ENCODE measurements at places on chromosomes 5 and 9.

DNA sequence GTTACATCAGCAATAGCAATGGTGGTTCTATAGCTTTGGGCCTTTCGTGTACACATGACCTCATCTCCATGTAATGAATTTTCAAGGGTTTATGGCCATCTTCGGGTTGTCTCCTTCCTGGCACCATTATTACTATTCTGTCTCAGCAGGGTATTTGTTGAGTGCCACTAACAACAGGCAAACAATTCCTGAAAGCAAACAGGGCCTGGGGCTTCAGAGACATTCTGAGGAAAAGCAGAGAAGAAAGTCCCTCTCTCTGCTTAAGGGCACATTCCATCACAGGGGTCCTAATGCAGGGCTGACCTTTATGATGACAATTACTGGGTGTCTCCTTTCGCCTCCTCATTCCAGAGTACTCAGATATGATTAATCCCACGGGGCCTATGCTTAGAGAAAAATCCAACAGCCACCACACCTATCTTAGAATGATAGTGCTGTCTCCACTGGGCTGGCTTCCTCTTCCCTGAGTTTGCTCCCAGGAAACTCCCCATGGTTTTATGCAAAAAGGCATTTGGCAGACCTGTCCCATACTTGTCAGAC, 540.2 kb upstream of the ZNF462 start:
- no peak for DNase-seq

- DNase-seq = no peak
Measured at GRCh38 chr5:172692981-172693380, 51.9 kb downstream of the NEURL1B start.

GRCh38 chr5:180821538-180821937, 18.9 kb upstream of the MGAT1 start:
- DNase-seq = no peak

- no peak for DNase-seq
Measured at GRCh38 chr9:31536471-31536870, 848.0 kb upstream of the ACO1 start.

DNA sequence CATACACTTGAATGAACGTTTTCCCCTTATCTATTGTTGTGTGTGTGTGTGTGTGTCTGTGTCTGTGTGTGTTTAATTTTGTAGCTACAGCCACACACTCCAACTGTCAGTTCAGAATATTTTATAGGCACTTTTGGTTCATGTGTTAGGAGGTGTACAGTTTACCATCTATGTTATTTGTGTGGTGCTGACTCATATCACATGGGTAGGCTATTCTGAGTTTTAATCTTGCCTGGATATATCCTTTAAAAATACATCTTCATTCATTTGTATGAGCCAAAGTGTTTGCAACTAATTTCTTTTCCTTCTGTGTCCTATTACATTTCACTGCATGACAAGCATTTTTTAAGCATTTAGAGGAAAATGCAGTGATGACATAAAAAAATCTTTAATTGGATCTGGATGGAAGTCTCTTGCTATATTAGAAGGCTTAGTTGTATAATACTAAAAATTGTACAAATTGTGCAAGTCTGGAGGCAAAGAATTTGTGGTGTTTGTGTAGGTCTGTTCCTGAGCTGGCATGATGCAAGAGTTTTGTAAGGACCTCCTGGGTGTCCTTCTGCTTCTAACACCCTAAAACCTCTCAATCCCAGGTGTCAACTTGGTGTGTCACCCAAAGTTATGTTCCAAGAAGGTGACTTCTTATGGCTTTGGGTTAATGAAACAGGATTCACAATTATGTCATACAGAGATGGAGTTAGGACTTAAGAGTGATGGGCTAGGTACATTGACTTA, 52.4 kb upstream of the HMHB1 start:
- no peak for DNase-seq

- no peak for DNase-seq
Measured at GRCh38 chr9:16659096-16659495, 211.4 kb downstream of the BNC2 start.

DNA sequence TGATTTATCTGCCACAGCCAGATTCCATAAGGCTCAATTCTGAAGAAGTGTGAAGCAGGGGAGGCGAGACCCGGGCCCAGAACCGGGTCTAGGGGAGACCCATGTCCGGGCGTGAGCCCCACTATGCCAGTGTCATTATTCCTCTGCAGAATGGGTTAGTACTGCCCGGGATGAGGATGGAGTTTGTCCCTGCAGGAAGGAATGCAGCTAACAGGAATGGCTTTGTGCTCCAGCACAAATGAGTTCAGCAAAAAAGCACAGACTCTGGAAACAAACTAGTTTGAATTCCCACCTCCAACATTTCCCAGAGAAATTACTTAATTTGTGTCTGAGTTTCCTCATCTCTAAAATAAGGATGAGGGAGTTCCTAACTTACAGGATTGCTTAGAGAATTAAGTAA, 202.9 kb downstream of the SYK start:
- DNase-seq = no peak

DNA sequence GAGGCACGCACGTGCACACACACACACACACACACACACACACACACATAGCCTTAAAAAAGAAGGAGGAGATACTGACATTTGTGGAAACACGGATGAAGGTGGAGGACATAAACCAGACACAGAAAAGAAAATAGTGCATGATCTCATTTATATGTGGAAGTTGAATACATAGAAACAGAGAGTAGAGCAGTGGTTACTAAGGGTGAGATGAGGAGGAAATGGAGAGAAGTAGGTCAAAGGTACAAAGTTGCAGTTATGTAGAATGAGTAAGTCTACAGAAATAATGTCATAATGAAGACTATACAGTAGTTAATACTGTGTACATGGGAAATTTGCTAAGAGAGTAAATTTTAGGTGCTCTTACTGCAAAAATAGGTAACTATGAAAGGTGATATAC, 412.2 kb upstream of the CDH9 start:
- DNase-seq = no peak

DNA sequence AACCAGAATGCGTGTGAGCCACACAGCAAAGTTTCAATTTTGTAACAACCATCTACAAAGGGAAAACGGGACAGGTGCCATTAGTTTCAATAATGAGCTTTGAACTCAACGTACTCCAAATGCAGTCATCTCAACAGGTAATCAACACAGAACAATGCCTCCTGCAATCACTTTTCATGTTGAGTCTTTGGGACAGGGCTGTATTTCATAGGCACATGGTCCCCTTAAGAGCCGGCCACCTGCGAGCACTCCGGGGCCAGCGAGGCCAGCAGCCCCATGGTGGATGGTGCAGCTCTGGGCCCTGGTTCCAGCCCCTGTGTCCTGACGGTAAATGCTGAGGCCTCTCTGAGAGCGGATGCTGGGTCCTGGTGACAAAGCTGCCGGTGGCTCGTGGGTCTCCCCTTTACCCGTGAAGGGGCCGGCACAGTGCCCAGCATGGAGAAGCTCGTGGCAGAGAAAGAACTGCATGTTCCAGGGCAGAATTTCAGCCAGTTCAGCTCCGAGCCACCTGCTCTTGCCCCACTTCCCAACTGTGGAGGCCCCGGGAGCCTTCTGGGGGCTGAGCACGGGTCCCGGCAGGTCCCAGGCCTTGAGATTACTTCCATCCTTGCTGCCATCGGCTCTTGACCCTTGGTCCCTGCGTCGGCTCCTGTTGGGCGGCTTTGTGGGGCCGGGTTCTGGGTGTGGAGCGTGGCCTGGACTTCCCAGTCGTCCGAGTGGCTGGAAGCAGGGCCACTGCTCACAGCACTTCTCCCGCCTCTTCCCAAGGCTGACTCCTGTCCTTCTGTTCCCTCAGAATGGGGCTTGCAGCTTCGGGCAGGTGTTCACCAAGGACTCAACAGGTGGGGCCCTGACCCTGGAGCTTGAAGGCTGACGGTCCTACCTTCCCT, 26.1 kb upstream of the RNU6ATAC start:
- no peak for DNase-seq

- peak; percentile 63 for DNase-seq
Measured at GRCh38 chr5:91170266-91170665, 212.9 kb downstream of the ARRDC3 start.

DNA sequence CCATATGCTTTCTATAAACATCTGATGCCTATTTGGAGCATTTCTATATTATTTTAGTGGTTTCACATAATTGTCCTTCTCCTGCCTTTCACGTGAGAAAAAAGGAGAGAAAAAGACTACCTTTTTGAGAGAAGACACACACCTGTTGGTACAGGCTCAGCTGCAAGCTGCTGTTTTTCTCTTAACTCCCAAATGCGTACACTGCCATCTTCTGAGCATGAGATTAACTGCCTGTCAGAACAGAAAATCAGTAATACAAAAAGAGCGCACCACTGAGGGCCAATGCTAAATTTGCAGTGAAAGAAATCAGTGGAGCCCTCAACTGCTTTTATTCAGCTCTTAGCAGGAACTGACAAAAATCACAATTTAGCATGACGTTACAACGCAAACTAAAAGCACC, 54.9 kb downstream of the WDR41 start:
- DNase-seq = no peak

DNA sequence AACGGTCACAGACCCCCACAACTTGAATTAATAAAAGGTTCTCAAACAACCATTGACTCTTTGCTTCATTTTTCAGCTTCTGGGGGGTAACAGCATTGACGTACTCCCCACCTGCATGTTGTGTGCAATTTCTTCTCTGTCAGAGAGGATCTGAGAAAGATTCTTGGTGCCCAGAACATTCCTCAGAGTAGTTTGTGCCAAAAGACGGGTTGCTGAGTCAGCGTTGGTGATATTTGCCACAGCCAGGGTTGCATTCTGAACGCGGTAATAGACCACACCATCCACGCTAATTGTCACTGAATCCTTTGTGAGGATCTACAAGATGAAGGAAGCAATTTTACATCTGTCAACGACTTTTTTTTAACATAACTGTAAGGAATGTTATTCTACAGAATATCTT, 21.0 kb downstream of the STOM start:
- peak; percentile 52 for DNase-seq

DNA sequence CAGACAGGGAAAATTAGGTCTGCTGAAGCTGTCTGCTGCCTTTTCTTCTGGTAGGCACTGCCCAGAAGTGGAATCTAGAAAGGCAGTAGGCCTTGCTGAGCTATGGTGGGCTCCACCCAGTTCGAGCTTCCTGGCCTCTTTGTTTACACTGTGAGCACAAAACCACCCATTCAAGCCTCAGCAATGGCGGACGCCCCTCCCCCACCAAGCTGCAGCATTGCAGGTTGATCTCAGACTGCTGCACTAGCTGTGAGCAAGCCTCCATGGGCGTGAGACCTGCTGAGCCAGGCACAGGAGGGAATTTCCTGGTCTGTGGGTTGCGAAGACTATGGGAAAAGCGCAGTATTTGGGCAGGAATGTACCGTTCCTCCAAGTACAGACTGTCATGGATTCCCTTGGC, 18.5 kb downstream of the AGTPBP1 start:
- DNase-seq = no peak

DNA sequence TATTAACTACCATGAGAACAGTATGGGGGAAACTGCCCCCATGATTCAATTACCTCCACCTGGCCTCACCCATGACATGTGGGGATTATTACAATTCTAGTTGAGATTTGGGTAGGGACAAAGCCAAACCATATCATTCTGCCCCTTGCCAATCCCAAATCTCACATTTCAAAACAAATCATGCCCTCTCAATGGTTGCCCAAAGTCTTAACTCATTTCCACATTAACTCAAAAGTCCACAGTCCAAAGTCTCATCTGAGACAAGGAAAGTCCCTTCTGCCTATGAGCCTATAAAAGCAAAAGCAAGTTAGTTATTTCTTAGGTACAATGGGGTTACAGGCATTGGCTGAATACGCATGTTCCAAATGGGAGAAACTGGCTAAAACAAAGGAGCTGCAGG, 180.7 kb upstream of the CDH12 start:
- DNase-seq = no peak

GRCh38 chr9:19648672-19649071, 140.2 kb downstream of the SLC24A2 start:
- no peak for DNase-seq

GRCh38 chr5:37918424-37918823, 78.6 kb upstream of the GDNF start:
- peak; percentile 65 for DNase-seq

DNA sequence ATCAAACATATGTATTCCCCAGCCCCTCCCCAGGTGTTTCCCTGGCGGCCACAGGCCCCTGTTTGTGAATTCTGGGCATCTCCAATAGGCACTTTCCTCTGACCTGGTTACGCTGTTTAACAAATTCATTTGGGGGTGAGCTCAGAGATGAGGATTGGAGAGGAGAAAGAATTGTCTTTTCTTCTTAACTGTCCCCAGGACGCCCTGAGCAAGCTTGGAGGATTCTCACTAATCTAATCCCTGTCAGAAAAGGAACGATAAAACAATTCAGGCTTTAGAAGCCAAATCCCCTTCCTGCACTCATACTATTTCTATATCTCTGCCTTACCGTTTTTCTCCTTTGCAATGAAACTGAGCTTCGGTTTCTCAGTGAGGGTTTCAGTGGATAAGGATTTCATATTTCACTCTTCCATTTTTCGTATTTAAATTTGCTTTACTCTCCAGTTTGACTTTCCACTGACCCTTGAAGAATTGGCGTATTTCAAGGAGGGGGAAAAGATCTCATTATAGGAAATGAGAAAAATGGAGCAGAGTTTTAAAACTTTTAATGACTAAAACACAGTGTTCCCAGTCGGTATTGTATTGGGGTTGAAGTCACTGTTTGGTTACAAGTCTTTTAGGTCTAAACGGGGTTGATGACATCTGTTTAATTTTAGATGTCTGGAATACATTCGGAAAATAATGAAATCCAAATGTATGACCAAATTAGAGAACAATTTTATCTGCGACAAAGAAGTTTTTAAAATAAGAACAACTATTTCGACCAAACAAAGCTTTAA, 180.1 kb downstream of the MACROH2A1 start:
- no peak for DNase-seq

DNA sequence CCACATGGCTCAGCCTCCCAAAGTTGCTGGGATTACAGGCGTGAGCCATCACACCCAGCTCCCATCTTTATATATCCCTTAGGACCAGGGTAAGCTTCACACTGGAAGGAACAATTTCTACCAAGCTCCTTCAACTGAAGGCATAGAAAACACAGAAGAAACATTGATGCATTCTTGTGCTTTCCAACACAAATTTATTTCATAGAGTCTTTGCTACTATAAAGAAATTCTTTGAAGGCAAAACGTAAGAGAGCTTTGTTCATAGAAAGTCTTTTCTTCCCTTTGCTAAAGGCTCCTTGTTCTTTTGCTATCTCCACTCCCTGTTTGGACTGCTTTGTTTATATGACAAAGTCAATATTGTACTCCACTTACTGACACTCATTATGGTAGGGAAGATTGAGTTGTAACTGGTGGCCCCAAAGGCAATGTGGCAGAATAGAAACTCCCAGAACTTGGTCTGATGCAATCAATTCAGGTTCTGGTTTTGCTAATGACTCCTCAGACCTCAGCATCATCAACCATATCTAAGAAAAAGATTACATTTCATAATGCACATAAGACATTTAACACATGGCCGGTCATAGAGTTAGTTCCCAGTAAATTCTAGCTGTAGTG, 97.4 kb upstream of the CLINT1 start:
- no peak for DNase-seq

DNA sequence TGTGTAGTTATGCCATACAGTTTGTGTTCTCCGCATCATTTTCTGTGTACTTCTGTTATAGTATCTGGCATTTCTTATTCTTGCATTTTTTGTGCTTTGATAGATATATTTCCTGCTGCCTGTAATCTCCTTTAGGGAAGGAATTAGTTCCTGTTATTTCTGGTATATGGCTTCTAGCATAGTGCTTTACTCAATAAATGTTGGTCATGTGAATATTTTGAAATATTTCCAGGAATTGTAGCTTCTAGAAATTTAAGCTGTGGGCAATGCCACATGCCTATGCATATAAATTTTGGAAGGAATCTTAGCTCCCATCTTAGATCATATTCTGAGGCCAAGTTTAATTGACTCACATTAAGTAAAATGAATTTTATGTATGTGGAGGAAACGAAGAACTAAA, 11.5 kb upstream of the PRRC1 start:
- DNase-seq = no peak

Measured in fibroblast of lung (primary cell).